T-helper 17 cell (primary cell): ENCODE measurements at places on chromosomes 16 and 17. TPM values are rescaled to one million over a fixed set of nuclear protein-coding genes. Genes with fewer than 3 reads are reported as not detected.

The TMEM114 gene
- not detected for total RNA-seq

DNA sequence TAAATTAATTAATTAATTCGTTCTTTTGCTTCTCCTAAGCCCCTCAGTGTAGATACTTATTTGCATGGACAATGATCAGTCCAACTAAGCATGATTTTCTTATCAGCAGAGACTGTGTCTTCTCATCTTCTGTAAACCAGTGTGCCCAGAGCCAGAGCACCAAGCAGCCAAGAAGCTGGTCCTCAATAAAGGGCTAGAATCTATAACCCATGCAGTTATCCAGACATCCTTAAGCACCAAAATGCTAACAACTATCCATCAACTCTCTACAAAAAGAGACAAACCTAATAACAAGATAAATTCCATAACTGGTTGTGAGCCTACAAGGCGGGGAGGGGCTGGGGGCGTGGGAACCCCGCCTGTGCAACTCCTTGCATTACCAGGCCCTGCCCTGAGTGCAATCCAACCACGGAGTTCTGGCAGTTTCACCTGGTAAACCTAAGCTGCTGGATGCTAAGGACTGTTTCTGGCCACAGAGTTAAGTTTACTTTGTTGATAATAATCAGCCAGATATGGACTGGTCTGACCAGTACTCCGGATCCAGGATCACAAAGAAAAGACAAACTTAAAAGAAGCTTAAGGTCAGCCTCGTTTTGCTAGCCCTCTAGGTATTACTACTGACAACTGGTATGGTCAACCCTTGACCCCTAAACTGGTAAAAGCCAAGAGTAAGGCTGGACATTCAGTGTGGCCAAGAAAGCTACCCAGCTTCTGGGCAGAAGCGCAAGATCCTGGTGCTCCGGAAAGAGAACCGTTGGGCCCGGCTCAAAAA lies 51.5 kb downstream of the ZFHX3 start:
- DNase-seq: no peak

The CTRB2 gene
- total RNA-seq: not detected

DNA sequence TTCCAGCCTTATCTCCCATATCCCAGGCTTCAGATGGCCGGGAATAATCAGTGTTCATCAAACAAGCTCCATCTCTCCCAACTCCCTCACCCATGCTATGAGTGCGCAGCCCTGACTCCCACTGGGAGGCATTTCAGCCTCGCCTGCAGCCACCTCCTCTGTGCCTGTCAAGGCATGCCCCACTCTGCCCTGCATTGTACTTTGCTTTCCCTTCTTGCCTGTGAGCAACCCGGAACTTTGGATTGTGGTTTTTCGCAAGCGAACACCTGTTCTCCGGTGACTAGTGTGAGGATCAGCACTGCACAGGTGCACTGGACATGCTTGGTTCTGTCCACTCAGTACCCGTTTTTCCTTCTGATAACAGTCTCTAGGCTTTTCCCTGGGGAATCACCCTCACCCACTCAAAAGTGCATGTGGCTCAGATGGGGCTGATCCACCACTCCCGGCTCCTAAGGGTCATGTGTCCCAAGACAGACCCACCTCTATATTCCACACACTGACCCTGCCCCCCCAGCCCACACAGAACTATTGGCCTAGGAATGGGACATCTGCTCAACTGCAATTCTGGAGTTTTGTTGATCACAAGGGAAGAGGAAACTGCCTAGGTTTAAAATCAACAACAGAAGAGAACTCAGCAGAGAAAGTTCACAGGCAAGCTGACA lies 9.1 kb downstream of the CHST6 start:
- no peak for DNase-seq

DNA sequence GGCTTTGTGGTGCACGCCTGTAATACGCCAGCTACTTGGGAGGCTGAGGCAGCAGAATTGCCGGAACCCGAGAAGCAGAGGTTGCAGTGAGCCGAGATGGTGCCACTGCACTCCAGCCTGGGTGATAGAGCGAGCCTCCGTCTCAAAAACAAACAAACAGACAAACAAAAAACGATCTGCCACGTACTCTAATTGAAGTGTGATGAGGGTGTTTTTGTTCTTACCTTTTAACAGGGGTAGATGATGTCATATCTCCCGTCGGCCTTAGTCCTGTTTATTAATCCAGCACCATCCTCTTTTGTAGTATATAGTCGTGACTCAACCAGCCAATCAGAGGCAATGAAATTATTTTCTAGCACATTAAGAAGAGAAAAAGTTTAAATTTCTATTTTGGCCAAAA lies 58.5 kb downstream of the IQCK start:
- DNase-seq: no peak

- no peak for DNase-seq
Measured at GRCh38 chr17:66678061-66678460, 156.9 kb upstream of the CACNG5 start.

- DNase-seq: no peak
Measured at GRCh38 chr16:52721331-52721730, 174.4 kb upstream of the TOX3 start.

DNA sequence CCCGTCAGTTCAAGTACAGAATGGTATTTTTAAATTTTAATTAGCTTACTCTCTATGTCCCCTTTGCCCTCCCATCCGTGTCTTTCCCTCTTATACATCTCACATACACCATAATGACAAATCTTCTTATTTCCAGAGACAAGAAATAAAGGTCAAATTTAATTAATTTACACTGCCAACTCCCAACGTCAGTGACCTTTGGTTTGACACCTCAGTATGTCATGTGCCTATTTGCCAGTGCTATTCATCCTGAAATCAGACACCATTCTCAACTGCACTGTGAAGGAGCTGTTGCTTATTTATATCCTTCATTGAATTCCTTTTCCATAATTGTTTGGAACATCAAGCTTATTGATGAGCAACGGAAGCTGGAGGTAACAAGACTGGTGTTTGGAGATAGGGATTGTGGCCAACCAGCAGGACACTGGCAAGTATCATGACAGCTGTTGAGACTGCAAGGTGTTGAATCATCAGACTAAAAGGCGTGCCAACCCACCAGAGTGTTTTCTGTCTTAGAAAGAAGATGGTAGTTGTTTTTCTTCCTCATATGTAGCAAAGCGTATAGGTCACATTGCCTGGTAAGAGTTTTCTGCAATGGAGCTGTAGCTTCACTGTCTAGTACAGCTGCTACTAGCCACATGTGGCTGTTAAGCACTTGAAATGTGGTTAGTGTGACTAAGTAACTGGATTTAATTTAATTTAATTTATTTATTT lies 12.5 kb downstream of the CALCOCO2 start:
- no peak for DNase-seq
